SJCRH30 (cell line): ENCODE measurements at places on chromosomes 4 and X.

DNA sequence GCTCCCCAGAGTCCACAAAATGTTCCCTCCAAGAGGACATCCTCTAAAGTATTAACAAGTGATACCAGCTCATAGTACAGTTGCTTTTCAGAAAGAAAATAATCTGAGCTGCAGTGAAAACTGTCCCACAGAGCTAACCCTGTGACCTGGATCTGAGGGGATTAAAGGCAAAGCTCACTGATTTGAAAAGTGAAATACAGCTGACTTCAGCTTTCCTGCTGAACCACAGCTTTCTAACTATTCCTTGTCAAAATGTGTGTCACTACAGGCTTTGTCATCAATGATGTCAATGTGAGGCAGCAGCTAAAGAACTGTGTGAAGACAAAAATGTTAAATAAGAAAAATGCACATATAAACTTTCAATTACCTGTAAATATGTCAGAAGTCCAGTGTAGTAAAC is 36.9 kb downstream of the DCHS2 start:
- peak; percentile 1 for DNase-seq

DNA sequence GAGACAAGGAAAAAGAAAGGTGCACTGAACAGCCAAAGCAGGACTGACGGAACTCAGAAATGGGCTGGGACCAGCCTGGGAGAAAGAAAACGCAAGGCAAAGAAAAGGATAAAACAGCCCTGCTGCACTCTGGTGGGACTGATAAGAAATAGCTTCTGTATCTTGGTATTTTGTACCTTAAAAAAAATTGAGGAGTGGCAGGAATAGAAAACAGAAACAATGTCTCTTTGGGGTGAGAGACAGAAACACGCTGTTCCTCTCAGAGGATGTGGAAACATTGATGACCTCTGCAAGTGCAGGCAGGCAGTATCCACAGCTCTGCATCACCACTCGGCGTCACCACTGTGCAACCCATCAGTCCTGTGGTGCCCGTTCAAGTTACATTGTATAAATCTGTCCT is 152.5 kb upstream of the SPRY1 start:
- peak; percentile 13 for DNase-seq

DNA sequence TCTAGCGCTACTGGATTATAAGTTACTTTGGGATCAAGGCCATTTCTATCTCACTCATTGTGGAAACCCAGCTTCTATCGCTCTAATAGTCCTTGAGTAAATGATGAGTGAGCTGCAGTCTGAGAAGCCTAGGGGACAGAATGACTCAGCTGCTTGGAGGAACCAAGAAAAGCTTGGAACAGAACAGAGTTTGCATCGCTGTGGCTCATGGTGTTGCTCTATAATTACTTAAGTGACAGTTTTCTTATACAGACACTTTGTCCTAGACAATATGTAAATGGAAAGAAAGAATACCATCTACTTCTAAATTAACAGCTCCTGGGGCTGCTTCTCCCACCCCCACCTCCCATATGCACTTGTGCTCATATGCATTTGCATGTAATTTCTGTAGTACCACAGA is 156.9 kb downstream of the SLIT2 start:
- DNase-seq = no peak

DNA sequence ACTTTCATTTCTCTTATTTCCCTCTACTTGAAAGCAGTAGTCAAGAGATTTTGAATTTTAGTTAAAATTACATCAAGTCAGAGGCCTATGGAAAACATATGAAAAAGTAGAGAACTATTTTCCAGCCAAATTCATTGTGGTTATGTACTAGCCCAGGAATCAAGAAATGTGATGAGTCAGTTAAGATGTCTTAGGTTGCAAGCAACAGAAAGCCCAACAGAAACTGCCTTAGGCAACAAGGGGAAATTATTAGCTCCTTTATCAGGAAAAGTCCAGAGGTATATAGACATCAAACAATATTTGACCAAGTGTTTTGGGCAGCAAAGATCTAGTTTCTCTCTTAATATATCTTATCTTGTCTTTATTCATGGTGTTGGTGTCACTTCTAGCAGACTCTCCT is 37.8 kb upstream of the FRMD7 start:
- DNase-seq = no peak

DNA sequence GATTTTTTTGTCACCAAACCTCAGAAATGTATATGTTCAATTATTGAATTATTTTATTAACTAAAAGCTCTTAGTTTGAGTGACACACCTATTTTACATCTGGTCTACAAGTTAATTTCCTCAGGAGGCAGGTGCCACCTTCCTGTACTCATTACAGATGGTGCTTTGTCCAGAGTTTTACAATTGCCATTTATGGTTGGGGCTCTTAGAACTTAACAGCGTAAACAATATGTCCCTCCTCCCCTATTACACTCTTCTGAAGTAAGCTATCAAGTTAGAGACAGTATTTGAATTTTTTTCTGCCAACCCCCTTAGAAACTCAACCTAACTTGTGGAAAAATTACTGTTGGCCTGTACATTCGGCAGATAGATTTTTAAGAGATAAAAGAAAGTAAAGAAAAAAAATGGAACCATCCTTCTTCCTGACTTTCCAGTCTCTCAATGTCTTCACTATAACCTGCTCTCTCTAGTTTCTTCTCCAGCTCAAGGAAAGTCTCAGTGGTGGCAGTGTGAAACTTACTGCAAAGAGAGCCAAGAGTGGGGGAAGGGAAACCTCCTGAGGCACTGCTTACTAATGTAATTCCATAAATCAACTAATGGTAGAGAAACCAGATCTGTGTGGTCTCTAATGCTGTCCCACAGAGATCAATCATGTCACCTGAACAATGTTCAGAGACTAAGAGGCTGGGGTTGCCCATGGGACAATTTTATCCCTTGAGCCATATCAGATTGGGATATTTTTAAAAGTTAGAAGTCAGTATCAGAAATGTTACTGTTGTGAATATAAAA is 7.8 kb downstream of the CXXC4 start:
- peak; percentile 2 for DNase-seq

DNA sequence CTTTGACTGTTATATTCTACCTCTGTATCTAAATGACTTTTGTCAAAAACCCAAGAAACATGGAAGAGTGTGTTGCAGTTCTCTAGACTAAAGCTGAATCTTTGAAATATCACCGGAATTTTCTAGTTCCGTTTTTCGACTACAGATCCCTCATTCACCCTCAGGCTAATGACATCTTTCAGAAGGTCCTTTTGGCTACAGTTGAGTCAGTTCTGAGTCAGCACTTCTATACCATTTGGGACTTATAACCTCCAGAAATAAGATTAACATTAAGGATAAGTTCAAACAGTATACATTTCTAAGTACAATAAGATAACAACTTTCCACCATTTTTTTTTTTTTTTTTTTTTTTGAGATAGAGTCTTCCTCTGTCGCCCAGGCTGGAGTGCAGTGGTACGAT is 331.0 kb upstream of the CPXCR1 start:
- no peak for DNase-seq

- no peak for DNase-seq
Observed at GRCh38 chrX:109777749-109778148, 44.7 kb upstream of the ACSL4 start.

DNA sequence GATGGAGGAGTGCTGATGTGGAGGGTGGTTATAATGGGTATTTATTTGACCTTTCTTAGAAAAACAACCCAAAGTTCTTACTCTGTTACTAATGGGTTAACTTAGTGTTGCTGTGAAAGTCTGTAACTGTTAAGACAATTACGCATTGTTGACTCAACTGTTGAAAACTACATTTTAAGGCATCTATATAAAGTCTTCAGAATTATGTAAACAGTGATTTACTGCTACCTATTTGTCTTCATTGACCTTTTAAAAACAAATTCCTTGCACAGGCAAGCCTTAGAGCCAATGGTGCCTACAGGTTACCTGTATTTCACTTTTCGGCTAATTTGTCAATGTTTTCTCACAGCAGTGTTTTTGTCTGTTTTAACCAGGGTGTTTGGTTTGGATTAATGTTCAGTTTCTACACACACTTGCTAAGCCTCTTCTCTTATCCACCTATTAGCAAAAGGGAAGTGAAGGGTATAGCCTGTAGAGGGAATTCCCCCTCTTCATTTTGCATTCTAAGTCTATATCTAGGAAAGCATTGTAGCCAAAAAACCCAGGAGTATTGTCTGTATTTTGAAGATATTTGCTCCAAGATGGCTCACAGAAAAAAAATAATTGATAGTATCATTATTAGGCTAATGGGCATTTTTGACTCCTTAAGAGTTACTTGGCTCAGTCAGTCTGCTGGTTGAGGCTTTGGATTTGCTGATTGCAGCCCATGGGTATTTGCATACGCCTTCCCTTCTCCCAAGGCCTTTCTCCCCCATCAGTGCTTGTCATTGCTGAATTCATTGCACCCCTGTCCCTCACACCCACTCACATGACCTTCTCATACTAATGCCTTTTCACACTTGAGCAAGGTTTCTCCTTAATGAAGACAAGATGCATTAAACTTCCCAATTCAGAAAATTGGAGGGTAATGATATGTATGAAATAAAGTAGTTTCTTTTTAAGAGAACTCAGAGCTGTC is 30.5 kb downstream of the AFF1 start:
- no peak for DNase-seq

- DNase-seq = peak; percentile 56
Observed at GRCh38 chr4:174714393-174715211, 114.4 kb downstream of the GLRA3 start.

GRCh38 chr4:147303873-147304229 is 177.0 kb upstream of the EDNRA start:
- DNase-seq = no peak

GRCh38 chrX:149296092-149296491 is 209.0 kb downstream of the IDS start:
- DNase-seq = no peak

DNA sequence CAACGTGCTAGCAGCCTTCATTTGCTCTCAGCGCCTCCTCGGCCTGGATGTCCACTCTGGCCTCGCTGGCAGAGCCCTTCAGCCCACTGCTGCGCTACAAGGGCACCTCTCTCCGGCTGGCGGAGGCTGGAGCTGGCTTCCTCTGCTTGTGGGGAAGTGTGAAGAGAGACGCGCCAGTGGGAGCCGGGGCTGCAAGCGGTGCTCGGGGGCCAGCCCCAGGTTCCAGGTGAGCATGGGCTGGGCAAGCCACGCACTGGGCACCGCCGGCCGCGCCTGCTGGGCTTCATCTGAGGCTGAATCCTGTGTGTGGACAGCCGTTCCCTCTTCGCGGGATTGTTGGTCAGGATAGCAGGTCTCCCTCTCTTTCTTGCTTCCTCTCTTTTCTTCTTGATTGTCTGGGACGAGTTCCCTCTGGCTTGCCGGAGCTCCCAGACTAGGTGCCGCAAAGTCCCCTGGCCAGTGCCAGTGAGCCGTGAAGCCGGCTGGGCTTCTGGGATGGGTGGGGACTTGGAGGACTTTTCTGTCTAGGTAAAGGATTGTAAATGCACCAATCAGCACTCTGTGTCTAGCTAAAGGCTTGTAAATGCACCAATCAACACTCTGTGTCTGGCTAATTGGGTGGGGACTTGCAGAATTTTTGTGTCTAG is 165.0 kb downstream of the HEPH start:
- no peak for DNase-seq

GRCh38 chrX:129606918-129607317 is 47.8 kb downstream of the APLN start:
- peak; percentile 31 for DNase-seq

DNA sequence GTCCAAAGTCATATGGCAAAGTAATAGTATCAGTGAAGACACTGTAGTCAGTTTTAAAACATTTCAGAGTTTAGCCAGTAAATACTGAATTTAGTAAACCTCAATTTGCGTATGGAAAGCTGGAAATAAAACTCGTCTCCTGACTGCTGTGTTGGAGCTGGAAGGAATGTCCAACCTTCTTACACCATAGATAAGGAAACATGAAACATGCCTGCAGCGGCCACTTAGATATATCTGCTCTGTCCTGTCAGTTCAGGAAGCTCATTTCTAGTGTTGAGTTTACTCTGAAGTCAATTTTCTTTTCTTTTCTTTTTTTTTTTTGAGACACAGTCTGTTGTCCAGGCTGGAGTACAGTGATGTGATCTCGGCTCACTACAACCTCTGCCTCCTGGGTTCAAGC is 21.2 kb downstream of the ARHGAP10 start:
- DNase-seq = no peak
